ENCODE measurements at places on chromosomes 11 and 22.

DNA sequence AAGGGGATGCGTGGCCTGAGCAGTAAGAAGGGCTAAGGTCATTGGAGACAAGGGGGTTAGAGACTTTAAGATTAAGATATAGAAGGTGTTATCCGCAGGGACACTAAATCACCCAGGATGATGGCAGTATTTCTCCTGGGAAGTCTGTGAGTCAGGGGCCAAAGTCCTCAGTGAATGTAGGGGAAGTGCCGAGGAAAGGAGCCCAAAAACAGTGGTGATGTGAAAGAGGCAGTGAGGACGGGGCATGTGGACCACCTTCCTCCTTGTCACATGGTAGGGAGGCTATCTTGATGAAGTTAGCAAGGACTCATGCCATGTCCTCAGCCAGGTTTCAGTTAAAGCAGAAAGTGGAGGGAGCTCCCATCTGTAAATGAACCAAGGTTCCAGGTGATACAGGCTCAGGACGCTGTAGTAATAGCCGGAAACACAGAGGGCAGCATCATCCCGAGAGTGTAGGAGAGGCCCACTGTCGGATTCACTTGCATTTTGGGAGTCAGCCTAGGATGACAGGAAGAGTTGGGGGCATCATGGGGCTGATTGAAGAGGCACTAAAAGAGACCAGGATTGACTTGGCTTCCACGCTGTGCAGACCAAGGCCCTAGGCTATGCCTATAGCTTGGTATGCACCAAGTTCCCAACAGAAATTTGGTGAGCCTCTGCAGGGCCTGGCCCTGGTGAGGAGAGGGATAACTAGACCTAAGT, 33.5 kb downstream of the WEE1 start:
- DNase-seq: no peak

DNA sequence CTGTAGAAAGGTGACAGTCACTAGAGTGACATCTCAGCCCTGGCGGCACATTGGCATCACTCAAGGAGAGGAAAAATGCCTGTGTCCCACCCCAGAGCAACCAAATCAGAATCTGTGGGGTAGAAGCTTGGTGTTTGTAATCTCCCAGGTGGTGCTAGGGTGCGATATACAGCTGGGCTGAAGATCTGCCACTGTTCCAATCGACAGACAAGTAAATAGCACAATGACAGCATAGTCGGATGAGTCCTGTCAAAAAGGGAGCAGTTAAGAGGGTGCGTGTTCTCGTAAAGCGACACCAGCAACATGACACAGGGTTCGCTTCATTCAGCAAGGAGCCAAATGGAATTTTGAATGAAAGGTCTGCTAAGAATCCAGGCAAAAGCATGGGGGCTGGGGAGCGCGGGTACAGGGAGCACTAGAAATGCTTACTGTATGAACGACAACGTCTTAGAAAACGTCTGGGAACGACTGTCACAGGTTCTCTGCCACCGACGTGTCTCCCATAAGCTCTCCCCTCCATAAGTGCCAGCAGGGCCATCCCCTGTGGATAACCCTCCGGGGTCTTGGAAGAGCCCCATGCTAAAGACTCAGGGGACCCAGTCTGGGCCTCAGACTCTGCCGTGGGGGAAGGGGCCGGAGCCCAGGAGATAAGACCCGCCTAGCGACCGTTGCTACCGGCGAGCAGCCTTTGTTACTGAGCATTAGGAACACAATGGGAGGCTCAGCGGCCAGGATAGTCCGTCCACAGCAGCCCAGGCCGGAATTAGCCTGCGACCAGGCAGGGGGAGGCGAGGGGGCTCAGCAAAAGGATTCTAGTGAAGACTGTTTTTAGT, 20.8 kb downstream of the ADA2 start:
- no peak for DNase-seq

- DNase-seq: no peak
Measured at GRCh38 chr11:93652679-93653078, 8.8 kb upstream of the CEP295 start.

DNA sequence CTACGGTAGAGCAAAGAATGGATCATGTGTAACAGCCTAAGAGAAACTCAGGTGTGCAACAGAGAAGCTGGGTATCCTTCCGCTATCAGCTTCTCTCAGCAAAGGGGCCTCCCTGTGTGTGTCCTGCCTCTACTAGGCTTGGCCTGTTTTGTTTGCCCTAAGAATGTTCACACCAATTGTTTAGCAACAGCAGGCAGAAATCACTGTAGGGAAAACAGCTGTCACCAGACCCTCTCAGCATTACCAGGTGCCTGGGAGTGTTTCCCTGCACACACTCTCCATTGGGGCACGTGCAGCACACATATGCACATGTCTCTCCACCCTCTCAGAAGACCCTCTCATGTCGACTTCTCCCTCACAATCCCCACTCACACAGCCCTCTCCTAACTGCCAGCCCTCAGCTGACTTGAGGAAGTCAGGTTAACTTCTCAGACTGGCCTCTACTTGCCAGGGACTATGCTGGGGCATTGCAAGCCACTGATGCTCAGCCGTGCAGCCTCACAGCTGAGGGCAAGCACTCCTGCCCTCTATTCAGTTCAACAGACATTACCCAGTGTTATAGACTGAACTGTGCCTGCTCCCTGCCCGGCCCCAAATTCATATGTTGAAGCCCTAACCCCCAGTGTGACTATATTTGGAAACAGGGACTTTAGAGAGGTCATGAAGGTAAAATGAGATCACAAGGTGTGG, 97.6 kb downstream of the TRIM29 start:
- no peak for DNase-seq

GRCh38 chr22:27046086-27046485, 388.7 kb downstream of the MIAT start:
- DNase-seq: no peak

- no peak for DNase-seq
Measured at GRCh38 chr11:4095509-4096230, 1.1 kb downstream of the RRM1 start.

GRCh38 chr11:107908211-107908610, 20.0 kb upstream of the RAB39A start:
- no peak for DNase-seq

- no peak for DNase-seq
Measured at GRCh38 chr22:21000987-21001600, 824 bp downstream of the THAP7 start.

- DNase-seq: no peak
Measured at GRCh38 chr22:23070418-23071229, at the start of gene GNAZ. Gene GNAZ (plus strand): TSS chr22:23070519. CDS start chr22:23095696, 25,177 bp downstream.
